Psoas muscle (tissue), 8 donors: ENCODE measurements at places on chromosomes 5 and 9. TPM values are rescaled to one million over a fixed set of nuclear protein-coding genes. Genes with fewer than 3 reads are reported as not detected.

DNA sequence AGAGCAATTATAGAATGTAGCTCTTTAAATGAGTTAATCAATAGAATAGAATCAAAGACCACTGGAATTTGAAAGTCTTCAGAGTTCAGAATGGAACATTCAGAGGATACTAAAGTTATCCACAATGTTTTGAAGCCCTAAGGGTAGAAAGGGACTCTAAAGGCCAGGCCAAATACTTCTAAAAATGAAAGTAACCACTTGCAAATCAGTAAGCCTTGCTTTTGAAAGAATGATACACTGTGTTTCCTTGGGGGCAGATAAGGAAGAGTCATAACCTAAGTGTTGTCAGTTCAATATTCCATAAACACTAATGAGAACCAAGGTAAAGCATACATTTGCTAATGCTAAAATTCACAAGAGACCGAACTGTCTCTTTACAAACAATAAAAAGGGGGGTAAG is 813.5 kb downstream of the PTPRD start:
- H3K4me1 ChIP-seq: no peaks in the 10 kb centered on the region
- H3K27ac ChIP-seq: no peak overlapping the region
- H3K4me3 ChIP-seq: no peak overlapping the region
- no peaks in the 10 kb centered on the region for H3K36me3 ChIP-seq
- no peaks in the 10 kb centered on the region for H3K27me3 ChIP-seq

- no peaks in the 10 kb centered on the region for H3K36me3 ChIP-seq
- H3K27ac ChIP-seq: no peak overlapping the region
- DNase-seq: no peak
- H3K4me1 ChIP-seq: no peaks in the 10 kb centered on the region
- no peaks in the 10 kb centered on the region for H3K27me3 ChIP-seq
- no peak overlapping the region for H3K4me3 ChIP-seq
Measured at GRCh38 chr5:24854350-24854749, 209.6 kb upstream of the CDH10 start.

- H3K27me3 ChIP-seq: no peaks in the 10 kb centered on the region
- no peaks in the 10 kb centered on the region for H3K36me3 ChIP-seq
- H3K27ac ChIP-seq: no peak overlapping the region
- no peak for DNase-seq
Measured at GRCh38 chr9:125632321-125633115, 74.5 kb downstream of the MAPKAP1 start.

GRCh38 chr5:132363431-132364112 is 5.9 kb upstream of the SLC22A5 start:
- peak overlapping the region; percentile 86 for H3K27ac ChIP-seq
- peaks cover 2% of the 10 kb centered on the region for H3K36me3 ChIP-seq

GRCh38 chr5:31825518-31826068 is 186.7 kb downstream of the PDZD2 start:
- DNase-seq: peak; percentile 17
- no peaks in the 10 kb centered on the region for H3K36me3 ChIP-seq
- no peaks in the 10 kb centered on the region for H3K4me1 ChIP-seq
- no peak overlapping the region for H3K4me3 ChIP-seq

- no peaks in the 10 kb centered on the region for H3K36me3 ChIP-seq
- no peak for DNase-seq
- H3K27ac ChIP-seq: no peak overlapping the region
- H3K27me3 ChIP-seq: no peaks in the 10 kb centered on the region
- no peak overlapping the region for H3K4me3 ChIP-seq
Measured at GRCh38 chr5:149646564-149646963, 65.3 kb downstream of the ARHGEF37 start.

GRCh38 chr5:7869474-7870136 is 657 bp downstream of the MTRR start:
- H3K27me3 ChIP-seq: no peaks in the 10 kb centered on the region
- peak overlapping the region; percentile 98 for H3K4me3 ChIP-seq
- DNase-seq: no peak
- peak overlapping the region; percentile 95 for H3K27ac ChIP-seq
- H3K36me3 ChIP-seq: peaks cover 2% of the 10 kb centered on the region

- peaks cover 4% of the 10 kb centered on the region for H3K4me1 ChIP-seq
- peaks cover 2% of the 10 kb centered on the region for H3K27me3 ChIP-seq
- no peaks in the 10 kb centered on the region for H3K36me3 ChIP-seq
- H3K27ac ChIP-seq: no peak overlapping the region
Measured at GRCh38 chr5:141692919-141693725, 11.1 kb upstream of the ARAP3 start.

GRCh38 chr9:133127340-133127981 is 6.4 kb upstream of the RALGDS start:
- DNase-seq: peak; percentile 73
- peaks cover 64% of the 10 kb centered on the region for H3K4me1 ChIP-seq
- H3K27me3 ChIP-seq: no peaks in the 10 kb centered on the region
- no peaks in the 10 kb centered on the region for H3K36me3 ChIP-seq
- H3K4me3 ChIP-seq: peak overlapping the region; percentile 59

GRCh38 chr5:78064941-78065472 is 229.5 kb downstream of the AP3B1 start:
- H3K4me1 ChIP-seq: no peaks in the 10 kb centered on the region
- H3K36me3 ChIP-seq: no peaks in the 10 kb centered on the region
- DNase-seq: no peak
- no peak overlapping the region for H3K4me3 ChIP-seq
- no peaks in the 10 kb centered on the region for H3K27me3 ChIP-seq
- no peak overlapping the region for H3K27ac ChIP-seq

GRCh38 chr5:119651486-119651885 is 22.1 kb downstream of the FAM170A start:
- H3K27ac ChIP-seq: no peak overlapping the region
- H3K4me3 ChIP-seq: no peak overlapping the region
- no peak for DNase-seq
- no peaks in the 10 kb centered on the region for H3K4me1 ChIP-seq

DNA sequence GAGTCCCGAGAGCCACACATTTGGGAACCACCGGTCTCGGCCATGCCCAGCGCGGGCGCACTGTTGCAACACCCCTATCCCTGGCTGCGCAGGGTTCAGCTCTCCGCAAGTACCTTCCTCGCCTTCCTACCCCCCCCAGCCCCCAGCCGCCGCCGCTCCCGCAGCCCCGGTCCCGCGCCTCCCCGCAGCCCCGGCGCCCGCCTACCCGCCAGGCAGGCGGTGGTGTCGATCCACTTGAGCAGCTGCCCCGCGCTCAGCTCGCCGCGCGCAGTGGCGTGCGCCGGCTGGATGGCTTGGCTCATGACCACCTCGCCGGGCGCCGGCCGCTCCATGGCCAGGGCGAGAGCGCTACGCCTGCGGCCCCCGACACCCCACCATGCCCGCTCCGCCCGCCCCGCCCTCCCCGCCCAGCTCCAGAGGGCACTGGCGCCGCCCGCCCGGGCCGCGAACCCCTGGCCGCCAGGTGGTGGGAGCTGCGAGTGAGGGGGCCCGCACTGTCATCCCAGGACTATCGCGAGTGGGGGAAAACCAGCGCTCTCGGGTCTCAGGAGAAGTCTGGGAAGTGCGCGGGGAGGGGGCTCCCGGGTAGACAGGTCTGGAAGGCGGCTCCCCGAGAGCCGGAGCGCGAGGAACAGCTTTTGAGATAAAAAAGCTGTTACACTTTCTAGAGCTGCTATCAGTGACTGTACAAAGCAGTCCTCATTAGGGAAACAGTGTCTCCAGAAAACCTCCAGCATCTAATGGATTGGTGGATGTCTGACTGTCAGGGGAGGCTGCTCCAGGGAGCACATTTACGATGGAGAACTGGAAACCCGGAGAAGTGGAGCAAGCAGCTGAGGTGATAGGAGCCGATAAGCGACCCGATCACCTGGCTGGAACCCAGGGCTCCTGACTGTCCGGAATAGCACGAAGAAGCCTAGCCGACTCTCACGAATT is at the start of gene ACOT12:
Gene ACOT12 (minus strand): TSS at position 352 of the 936 bp plus-strand sequence. CDS start 20 bp downstream, at position 332.
- H3K36me3 ChIP-seq: no peaks in the 10 kb centered on the region
- no peak for DNase-seq
- H3K4me3 ChIP-seq: peak within 1 kb of the TSS; percentile 61
- peaks cover 6% of the 10 kb centered on the region for H3K4me1 ChIP-seq

GRCh38 chr5:78719504-78720219 is 71.1 kb upstream of the LHFPL2 start:
- no peak for DNase-seq
- no peak overlapping the region for H3K4me3 ChIP-seq
- no peak overlapping the region for H3K27ac ChIP-seq
- H3K4me1 ChIP-seq: peaks cover 18% of the 10 kb centered on the region
- H3K36me3 ChIP-seq: no peaks in the 10 kb centered on the region

DNA sequence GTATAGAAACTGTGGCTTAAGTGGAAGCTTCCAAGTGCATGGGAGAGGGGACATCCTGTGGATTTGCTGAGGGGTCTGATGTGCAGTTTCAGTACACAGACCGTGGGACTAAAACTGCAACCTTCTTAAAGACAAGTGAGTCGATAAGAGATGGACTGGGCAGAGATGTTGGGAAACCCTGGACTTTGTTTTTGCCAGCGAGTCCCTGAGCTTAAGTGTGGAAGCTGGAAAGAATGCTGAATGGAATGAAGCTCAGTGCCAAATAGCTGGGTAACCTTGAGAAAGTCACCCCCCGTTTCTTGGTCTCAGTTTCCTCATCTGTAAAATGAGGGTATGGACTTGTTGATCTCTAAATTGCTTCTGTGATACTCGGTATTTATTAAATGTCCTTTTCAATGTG is 37.3 kb upstream of the KLF9 start:
- no peak overlapping the region for H3K27ac ChIP-seq
- H3K36me3 ChIP-seq: no peaks in the 10 kb centered on the region
- no peak for DNase-seq
- H3K27me3 ChIP-seq: no peaks in the 10 kb centered on the region

- no peak for DNase-seq
- H3K27me3 ChIP-seq: peaks cover 15% of the 10 kb centered on the region
- H3K27ac ChIP-seq: no peak overlapping the region
- no peak overlapping the region for H3K4me3 ChIP-seq
- no peaks in the 10 kb centered on the region for H3K36me3 ChIP-seq
Measured at GRCh38 chr5:1227667-1228066, 2.5 kb downstream of the SLC6A18 start.

GRCh38 chr5:83964271-83964670 is 243.6 kb upstream of the HAPLN1 start:
- H3K4me1 ChIP-seq: no peaks in the 10 kb centered on the region
- no peaks in the 10 kb centered on the region for H3K36me3 ChIP-seq
- no peak for DNase-seq
- H3K27ac ChIP-seq: no peak overlapping the region

DNA sequence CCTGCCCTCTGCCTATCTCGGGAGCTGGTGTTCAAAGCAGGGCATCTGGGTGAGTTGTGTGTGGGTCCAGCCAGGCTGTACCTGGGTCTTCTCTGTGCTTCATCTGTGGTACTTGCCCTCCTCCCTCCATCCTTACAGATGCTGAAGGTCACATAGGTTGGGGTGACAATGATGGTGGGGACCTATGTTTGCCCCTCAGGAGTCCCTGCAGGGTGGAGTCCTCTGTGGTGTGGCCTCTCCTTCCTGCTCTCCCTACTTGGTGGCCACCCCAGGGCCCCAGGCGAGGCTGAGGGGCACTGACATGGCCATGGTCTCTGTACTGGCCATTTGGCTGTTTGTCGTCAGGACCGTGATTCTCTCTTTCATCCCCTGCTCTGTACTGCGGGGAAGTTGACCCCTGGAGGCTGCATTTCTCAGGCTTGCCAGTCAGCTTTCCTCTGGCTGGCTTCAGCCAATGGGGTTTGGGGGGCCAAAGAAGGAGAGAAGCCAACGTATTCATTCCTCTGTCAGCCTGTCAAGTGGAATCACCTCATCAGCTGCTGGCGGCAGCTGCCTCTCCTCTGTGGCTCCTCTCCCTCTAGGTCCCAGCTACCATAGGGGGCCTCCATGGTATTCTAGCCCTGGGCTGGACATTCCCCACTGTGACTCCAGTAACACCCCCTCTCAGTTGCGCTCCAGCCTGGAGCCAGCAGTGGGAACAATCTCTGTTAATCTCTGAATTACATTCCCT is 4.6 kb downstream of the DCANP1 start:
- H3K27me3 ChIP-seq: no peaks in the 10 kb centered on the region
- H3K4me1 ChIP-seq: peaks cover 16% of the 10 kb centered on the region
- no peak overlapping the region for H3K4me3 ChIP-seq
- no peak overlapping the region for H3K27ac ChIP-seq

GRCh38 chr5:43193894-43194265 is 1.9 kb downstream of the NIM1K start:
- no peaks in the 10 kb centered on the region for H3K36me3 ChIP-seq
- H3K4me1 ChIP-seq: peaks cover 10% of the 10 kb centered on the region
- no peak overlapping the region for H3K4me3 ChIP-seq
- no peaks in the 10 kb centered on the region for H3K27me3 ChIP-seq
- no peak for DNase-seq

DNA sequence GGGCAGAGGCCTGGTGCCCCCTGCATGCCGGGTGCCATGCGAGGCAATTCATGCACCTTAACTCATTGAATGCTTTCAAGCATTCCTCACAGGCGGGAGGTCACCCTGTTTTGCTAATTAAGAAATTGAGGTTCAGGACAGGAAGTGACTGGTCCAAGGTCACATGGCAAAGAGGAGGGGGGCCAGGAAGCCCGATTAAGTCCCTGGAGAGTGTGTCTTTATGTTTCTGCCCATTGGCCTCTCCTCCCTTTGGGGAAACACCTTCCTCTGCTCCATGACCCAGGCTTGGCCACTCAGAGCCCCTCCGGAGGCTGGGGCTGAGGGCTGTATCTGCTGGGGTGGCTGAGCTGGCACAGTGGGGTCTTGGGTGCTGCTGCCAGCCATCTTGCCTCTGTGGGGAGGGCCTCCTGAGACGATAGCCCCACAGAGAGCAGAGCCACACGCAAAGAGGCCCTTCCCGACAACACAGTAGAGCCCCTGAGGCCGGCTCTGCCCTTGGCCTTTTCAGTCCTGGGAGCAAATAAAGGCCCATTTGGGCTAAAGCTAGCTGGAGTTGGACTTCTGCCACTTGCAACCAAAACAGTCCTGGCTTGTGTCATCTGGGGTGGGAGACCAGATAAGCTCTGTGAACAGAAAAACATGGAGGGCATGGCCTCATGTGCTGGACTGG is 90.8 kb upstream of the NEURL1B start:
- no peak overlapping the region for H3K27ac ChIP-seq
- no peaks in the 10 kb centered on the region for H3K27me3 ChIP-seq
- no peaks in the 10 kb centered on the region for H3K36me3 ChIP-seq
- no peak overlapping the region for H3K4me3 ChIP-seq
- H3K4me1 ChIP-seq: no peaks in the 10 kb centered on the region

Gene PITX1
- total RNA-seq: 35.8 TPM

Gene GFRA3
- total RNA-seq: 0.17 TPM

Gene PCDHGA4
- 2.4 TPM for total RNA-seq

Gene KCNN2
- 1.3 TPM for total RNA-seq

Gene KIF4B
- total RNA-seq: 0.09 TPM

Gene IFNA2
- not detected for total RNA-seq

Gene KIF12
- total RNA-seq: not detected

Gene CNTRL
- 1.3 TPM for total RNA-seq

Gene PTGES
- 0.32 TPM for total RNA-seq
